ENCODE measurements at places on chromosomes 7 and 10. TPM values are rescaled to one million over a fixed set of nuclear protein-coding genes. Genes with fewer than 3 reads are reported as not detected.

PTPN20 gene
- 5.1 TPM for total RNA-seq

FEZF1 gene
- total RNA-seq, result 0.22 TPM

- DNase-seq, result no peak
- no peak overlapping the region for H3K4me3 ChIP-seq
- H3K4me1 ChIP-seq, result no peaks in the 10 kb centered on the region
- peaks cover 18% of the 10 kb centered on the region for H3K27me3 ChIP-seq
Measured at GRCh38 chr10:118392761-118393160, 50.6 kb upstream of the FAM204A start.

DNA sequence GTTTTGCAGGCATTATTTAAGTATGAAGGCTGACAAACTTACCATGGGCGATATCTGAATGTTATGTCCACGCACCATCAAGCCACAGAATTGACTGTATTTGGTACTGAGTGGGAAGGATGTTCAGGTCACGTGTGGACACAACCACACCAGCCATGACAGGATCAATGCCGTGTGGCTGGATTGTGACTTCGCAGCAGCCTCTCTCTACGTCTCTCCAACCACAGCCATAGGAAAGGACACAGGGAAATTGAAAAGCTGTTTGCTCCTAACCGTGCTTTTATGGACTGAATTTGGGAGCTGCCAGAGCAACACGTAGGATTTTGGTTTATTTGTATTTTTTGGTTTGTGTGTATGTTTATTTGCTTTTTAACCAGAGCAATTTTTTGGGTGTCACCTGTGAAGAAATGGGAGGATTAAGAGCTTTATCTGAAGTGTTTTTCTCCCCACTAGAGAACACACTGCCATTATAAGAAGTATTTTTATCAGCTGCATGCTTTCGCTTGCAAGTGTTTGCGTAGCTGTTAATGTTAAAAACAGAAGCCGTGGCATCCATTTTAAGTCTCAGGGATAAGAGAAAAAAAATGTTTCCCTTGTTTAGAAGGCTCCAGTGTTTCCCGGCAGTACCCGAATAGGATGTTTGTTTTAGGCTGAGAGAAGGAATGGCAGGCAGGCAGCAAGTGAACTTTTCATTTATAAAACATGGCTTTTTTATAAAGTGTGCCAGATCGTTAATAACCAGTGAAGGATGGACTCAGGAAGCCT lies 401.1 kb upstream of the NFE2L3 start:
- H3K4me3 ChIP-seq, result no peak overlapping the region
- DNase-seq, result no peak
- H3K4me1 ChIP-seq, result no peaks in the 10 kb centered on the region
- peaks cover 54% of the 10 kb centered on the region for H3K27me3 ChIP-seq

DNA sequence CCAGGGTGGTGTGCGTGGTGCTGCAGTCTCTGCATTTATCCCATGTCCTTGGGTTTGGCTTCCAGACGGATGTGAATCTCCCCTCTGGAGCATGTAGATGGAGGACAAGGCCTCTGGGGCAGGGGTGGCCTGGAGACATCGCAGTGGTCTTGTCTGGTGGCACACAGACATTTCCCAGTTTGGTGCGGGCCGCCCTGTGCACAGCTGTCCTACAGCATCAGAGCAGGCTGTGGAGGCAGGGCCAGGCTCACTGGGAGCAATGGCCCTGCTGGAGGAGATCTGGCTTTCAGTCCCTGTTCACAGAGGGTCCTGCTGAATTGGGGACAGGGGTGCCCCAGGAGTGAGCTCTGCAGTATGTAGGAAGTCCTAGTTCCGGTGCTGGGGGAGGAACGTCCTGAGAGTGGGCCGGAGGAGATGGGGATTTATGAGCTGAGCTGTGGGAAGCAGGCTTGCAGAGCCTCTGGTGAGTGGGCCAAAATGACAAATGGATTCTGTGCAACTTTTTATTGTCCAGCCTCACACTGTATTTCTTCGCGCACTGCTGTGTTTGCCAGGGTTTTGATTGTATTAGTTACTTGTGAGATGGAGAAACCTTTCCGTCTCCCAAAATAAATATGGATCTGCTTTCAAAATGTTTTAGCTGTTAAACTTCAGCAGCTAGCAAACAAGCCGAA lies 40.3 kb downstream of the MGMT start:
- no peaks in the 10 kb centered on the region for H3K36me3 ChIP-seq
- H3K27me3 ChIP-seq, result no peaks in the 10 kb centered on the region
- no peaks in the 10 kb centered on the region for H3K4me1 ChIP-seq
- DNase-seq, result no peak

GRCh38 chr7:95304990-95305389 lies 19.3 kb downstream of the PON1 start:
- no peak overlapping the region for H3K27ac ChIP-seq
- H3K27me3 ChIP-seq, result no peaks in the 10 kb centered on the region
- no peak overlapping the region for H3K4me3 ChIP-seq
- DNase-seq, result no peak
- H3K36me3 ChIP-seq, result no peaks in the 10 kb centered on the region

DNA sequence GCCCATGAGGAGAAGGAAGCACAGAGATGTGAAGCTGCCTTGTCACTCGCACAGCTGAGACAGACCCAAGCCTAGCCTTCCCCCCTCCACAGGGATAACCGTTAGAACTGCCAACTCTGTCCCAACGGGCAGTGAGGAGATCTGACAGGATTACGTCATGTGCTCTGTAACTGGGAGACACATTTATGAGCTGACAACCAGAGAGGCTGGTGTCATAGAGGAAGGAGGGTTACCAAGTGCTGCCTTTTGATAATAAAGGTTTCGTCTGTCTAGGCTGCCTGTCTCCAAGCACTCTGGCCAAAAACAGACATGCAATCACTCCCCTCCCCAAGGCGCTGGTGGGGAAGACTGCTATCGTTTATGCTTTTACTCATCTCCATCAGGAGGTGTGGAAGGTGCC lies 165.9 kb downstream of the PLXNA4 start:
- no peak overlapping the region for H3K4me3 ChIP-seq
- peaks cover 58% of the 10 kb centered on the region for H3K27me3 ChIP-seq
- H3K27ac ChIP-seq, result no peak overlapping the region
- H3K36me3 ChIP-seq, result no peaks in the 10 kb centered on the region

All from Calu3 (cell line).